HCEC 1CT (cell line): ENCODE measurements at places on chromosomes 13 and 19.

DNA sequence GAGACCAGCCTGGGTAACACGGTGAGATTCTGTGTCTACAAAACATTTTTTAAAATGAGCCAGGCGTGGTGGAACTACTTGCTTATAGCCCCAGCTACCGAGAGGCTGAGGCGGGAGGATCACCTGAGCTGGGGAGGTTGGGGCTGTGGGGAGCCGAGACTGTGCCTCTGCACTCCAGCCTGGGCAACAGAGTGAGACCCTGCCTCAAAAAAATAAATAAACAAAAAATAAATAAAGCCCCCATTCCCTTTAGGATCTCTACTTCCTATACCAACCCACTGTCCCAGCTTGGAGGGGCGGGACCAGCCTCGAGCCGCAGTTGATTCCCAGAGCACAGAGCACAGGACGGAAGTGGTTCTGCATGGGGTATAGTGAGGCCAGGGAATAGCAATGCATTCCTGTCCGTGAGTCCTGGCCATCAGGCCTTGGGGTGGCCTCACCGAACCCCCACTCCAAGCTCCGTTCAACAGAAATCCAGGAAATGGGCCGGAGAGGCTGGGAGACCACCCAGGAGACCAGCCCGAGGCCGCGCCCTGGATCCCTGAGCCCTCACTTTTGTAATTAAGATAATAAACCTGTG is 4.9 kb upstream of the PTBP1 start:
- no peak for DNase-seq

- DNase-seq = peak; percentile 93
These were observed 18.7 kb downstream of the PAF1 start for GRCh38 chr19:39372047-39372802.

- no peak for DNase-seq
These were observed 114.5 kb downstream of the SLC7A1 start for GRCh38 chr13:29480893-29481525.

GRCh38 chr19:33794683-33795369 is 1.8 kb upstream of the KCTD15 start:
- DNase-seq = no peak

- DNase-seq = no peak
These were observed 881 bp downstream of the ZNF20 start for GRCh38 chr19:12139269-12139668.

DNA sequence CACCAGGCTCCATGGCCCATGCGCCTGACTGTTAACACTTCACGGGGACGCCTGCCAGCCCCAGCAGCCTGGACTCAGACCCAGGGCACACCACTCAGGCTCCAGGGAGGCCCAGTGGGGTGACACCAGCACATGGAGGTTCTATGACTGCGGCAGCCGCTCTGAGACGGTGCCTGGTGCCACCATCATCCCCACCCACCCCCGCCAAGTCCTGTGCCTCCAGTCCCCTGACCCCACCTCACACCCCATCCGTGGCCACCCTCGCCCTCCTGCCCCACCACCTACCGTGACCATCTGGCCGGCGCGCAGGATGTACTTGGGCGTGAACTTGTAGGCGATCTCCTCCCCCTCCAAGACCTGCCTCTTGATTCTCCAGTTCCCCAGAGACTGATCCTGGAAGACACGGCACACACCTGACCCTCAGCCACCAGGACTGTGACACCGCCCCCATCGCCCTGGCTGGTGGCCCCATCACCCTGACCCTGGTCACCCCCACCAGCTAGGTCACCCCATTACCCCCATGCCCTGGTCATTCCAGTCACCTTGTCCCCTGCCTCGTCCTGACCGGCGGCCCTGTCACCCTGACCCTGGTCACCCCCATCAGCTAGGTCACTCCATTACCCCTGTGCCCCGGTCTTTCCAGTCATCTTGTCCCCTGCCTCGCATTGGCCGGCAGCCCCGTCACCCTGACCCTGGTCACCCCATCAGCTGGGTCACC is 4.9 kb upstream of the TIMM13 start:
- no peak for DNase-seq

GRCh38 chr13:104594806-104595205 is 1528.6 kb upstream of the SLC10A2 start:
- DNase-seq = no peak

DNA sequence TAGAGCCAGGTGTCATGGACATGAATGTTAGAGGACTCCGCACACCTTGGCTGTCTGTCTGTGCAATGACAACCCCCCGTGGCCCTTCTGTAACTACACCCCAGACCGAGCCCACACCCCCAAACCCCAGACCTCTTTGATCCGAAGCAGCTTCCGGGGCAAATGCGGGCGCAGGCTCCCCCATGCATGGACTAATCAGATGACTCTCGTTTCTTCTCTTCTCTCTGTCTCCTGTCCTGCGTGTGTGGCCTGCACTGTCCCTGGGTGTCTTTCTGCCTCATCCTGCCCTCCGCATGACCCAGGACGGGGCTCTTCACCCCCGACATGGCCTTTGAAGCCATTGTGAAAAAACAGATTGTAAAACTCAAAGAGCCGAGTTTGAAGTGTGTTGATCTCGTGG is 38.9 kb downstream of the TMED1 start:
- DNase-seq = no peak

DNA sequence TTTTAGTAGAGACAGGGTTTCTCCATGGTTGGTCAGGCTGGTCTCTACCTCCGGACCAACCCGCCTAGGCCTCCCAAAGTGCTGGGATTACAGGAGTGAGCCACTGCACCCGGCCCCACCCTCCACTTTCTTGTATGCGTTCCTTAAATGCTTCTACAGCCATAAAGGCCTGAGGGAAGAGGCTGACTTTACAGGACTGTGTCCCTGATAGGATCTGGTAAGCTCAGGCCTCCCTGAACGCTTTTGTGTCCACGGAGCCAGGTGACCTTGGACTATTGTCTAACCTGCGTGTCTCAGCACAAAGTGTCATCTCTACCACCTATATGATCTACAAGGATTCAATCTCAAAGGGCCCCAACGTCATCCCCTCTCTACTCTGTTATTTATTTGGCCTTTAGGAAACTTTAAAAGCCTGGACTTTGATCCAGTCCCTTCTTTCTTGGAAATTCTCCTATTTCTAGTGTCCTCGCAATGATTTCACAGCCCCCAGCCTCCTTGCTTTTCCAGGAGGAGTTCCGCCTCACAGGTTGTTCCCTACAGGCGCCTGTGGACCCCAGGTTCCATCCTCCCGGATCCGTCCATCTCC is 701 bp downstream of the ZNF552 start:
- no peak for DNase-seq
